ENCODE measurements at places on chromosomes 2 and 18.

GRCh38 chr2:47744074-47744473 lies 38.9 kb upstream of the MSH6 start:
- DNase-seq: no peak

GRCh38 chr2:239898292-239898925 lies 126.7 kb downstream of the NDUFA10 start:
- DNase-seq: no peak

DNA sequence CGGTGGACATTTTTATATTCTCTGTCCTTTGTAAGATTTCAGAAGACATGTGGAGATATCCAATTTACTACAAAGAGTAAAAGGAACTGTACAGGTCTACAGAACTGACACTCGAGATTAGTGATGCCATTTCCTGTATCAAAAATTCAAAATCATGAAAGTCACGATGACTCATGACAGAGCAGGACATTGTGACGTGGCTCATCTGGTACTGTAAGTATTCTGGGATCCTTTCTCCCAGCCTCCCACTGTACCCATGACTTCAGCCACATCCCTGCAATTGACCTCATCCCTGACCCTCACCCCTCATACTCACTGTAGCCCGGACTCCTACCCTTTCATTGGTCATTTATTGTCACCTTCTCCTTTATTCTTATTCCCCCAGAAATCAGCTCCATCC lies 736.5 kb downstream of the EPHA4 start:
- no peak for DNase-seq

DNA sequence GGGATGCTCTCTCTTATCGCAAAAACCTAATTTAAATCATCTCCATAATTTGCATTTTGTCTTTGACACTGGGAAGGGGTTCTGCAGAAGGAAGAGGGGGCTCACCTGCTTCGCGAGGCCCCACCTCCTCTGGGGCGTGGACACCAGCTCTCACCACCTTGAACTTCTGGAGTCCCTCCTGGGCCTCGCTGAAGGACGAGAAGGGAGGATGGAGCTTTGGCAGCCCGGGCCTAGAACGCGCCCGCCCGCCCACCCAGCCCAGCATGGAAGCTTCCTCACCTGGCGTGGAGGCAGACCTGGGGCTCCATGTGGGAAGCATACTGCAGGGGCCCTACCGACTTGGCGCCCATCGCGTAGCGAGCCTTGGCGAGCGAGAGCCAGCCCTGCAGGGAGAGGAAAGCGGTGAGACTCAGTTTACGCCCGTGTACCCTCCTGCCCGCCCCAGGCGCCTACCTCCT lies 1.1 kb upstream of the IMP4 start:
- DNase-seq: no peak

- no peak for DNase-seq
Observed at GRCh38 chr2:16012626-16013358, 72.4 kb downstream of the MYCN start.

- no peak for DNase-seq
Observed at GRCh38 chr18:76450452-76451395, 44.3 kb downstream of the ZNF516 start.

DNA sequence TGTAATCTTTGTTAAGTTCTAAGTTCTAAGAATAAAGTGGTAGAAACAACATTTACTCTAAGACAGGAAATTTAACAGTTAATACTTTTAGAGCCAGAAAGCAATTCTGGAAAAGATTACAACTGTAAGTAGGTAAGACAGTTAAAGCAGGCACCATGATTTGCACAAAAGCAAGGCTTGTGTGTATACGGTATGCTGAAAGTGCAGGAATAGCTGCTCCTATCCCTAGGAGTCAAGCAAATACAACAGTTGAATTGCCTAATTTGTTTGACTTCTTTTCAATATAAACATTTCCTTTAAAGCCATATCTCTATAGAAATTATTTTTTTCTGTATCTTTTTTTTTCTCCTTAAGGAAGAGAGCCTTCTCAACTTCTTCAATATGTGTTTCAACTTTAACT lies 116.4 kb downstream of the KCNJ3 start:
- no peak for DNase-seq

DNA sequence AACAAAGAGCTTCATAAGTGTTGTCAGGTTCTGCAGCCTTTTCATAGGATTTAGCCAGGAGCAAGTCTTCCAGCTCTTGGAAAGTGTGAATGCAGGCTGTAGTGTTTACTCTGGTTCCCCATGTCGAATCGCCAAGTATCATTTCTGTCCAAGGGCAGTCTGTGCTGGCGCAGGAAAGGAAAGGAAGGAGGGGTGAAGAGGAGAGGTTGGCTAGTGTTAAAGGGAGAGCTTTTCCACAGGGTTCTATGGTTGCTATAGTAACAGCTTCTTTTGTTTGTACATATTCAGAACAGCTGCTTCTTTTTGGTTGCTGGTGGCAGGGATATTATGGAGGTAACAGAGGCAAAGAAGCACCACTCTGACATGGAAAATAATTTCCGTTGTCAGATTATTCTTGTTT lies 69.9 kb downstream of the KCNH7 start:
- no peak for DNase-seq

DNA sequence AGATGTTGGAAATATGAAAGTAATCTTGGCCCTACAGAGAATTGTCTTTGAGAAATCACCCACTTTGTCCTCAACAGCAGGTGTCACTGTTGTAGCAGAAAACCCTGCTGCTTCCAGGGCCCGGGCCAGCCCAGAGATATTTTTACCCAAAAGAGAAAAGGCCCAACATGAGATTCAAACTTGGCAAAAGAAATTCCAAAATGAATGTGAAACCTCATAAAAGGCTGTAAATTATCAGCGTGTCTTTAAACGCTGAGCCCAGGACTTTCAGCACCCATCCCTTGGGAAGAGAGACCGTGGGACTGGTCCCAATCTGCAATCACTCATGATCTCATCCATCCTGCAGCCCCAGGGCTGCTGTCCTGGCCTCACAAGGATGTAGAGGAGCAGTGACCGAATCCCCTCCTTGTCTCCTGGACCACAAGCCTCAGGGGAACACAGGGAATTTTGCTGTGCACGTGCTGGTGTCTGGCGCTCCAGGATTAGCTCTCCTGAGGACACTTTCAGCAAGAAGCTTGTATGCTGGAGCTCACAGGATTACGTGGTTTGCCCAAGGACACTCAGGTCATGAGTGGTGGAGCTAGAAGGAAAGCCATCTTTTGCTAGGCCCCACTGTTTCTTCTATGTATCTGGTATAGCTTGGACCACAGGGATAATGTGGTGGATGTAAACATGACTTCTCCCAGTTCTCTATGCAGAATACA lies 202.1 kb downstream of the RNF144A start:
- no peak for DNase-seq

DNA sequence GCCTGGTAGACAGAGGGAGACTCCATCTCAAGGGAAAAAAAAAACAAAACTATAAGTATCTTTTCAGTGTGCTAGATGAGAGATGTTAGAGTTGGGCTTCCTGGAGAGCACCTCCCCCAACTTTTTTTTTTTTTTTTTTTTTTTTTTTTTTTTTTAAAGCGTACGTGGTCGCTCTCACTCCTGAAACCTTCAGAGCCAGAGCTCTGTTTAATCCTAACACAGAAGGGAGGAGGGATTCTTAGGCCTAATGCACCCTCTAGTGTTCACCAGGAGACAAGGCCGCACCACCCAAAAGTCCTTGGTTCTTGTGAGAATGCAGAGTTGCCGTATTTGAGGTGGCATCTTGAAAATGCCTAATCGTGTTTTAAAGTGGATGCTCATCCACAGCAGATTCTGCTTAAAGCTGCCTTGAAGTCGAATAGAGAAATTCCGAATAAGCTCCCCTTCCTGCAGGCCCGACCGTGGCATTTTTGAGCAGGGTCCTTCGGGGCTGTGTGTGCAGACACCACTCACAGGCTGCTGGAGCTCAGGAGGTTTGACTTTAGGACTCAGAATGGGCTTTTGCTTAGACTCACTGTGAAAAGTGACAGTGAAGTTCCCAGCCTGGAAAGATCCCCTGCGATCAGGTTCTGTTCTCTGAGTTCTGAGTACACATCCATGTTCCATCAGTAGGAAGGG lies 252.6 kb downstream of the AGAP1 start:
- DNase-seq: no peak

DNA sequence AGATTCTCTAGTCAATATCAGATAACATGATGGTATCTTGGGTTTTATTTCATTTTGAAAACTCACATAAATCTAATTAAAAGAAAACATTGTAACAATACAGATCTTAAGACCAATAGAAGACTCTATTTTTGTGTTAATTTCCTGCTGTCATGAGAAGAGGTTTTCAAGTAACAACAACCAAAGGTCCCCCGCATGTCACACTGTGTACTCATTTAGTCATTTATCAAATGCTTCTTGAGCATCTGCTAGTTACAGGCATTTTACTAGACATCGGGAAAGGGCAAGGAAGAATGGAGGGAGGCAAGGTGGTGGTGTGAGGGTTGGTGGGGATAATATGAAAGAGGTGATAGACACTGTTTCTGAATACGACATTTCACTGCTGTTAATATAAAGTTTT lies 77.7 kb upstream of the CHRNA1 start:
- DNase-seq: no peak

DNA sequence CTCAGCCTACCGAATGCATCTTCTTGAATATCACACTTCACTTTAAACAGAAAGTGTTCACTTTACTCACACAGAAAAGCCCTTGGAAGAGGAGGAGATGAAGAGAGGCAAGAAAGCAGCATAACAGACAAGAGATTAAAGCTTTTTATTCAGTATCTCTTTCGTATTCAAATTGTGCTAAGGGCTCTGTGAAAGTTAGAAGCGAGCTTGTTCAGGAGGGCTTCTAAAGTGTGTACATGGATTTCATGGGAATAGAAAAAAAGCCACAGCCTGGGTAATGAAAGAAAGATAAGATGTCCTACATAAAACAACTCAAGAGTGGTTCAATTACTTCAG lies 531.9 kb downstream of the TMEM182 start:
- DNase-seq: no peak

DNA sequence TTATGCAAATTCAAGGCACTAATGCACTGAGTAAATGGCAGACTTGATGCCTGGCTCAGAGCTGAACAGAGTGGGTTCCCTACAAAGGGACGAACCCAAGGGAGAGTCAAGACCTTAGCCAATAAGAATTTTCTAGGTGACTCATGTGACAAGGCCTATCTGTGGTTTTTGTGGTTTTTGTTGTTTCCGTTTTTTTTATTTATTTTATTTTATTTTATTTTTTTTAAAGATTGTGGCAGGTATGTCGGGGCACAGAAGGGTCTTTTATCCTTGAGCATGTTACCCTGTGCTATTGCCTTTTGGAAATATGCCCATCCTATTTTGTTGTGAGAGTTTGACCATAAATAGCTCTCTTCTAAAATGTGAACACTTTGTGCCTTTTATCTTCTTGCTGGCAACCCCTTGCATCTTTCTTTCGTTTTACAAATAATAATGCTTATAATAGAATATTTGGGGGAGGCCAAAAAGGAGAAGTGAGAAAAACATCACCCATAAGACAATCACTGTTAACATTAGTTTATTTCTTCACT lies 113.4 kb upstream of the AQP4 start:
- DNase-seq: no peak

DNA sequence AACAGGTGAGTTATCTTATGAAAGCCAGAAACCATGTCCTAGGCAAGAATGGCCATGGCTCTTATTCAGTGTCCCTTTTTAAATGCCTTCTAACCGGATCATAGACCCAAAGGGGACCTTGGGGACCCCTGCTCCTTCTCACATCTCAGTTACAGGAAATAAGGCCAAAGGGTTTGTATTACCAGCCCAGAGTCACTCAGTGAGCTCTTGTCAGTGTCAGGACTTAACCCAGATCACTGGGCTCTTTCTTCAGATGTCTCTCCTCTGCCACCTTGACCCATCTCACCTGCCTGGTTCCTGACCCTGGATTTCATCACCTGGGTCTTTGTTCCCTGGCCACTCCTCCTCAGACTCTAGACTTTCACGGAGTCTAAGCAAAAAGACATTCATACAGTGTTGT lies 556.7 kb downstream of the CMPK2 start:
- DNase-seq: no peak

GRCh38 chr18:73352546-73352945 lies 484.8 kb upstream of the NETO1 start:
- DNase-seq: no peak

GRCh38 chr2:71995067-71995665 lies 152.5 kb downstream of the CYP26B1 start:
- DNase-seq: no peak

- no peak for DNase-seq
Observed at GRCh38 chr2:37300578-37300977, 24.1 kb downstream of the PRKD3 start.

DNA sequence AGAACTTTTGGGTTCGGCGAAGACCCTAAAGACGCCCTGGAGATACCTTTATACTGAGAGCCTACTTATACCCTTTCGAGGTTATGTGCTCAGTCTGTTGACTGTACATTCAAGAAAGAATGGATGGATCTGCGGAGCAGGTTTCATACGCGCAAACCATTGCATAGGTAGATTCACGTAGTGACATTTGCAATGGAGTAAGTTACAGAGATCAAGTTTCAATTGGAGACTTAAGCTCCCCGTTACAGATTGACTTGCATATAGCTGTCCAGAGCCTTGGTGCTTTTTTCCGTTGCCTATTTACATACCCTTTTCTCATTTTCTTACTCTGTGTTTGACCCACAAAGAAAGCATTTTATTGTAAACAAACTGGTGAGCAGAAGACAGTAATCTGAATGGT lies 923 bp downstream of the PSMD1 start:
- no peak for DNase-seq

GRCh38 chr2:65360441-65360840 lies 72.0 kb downstream of the SPRED2 start:
- no peak for DNase-seq

- DNase-seq: no peak
Observed at GRCh38 chr2:54758951-54759350, 35.5 kb downstream of the EML6 start.

GRCh38 chr2:206408323-206409320 lies 34.7 kb upstream of the ADAM23 start:
- no peak for DNase-seq

- no peak for DNase-seq
Observed at GRCh38 chr2:144379851-144380311, 140.0 kb downstream of the ZEB2 start.

GRCh38 chr2:232666051-232666805 lies 30.9 kb upstream of the GIGYF2 start:
- DNase-seq: no peak

DNA sequence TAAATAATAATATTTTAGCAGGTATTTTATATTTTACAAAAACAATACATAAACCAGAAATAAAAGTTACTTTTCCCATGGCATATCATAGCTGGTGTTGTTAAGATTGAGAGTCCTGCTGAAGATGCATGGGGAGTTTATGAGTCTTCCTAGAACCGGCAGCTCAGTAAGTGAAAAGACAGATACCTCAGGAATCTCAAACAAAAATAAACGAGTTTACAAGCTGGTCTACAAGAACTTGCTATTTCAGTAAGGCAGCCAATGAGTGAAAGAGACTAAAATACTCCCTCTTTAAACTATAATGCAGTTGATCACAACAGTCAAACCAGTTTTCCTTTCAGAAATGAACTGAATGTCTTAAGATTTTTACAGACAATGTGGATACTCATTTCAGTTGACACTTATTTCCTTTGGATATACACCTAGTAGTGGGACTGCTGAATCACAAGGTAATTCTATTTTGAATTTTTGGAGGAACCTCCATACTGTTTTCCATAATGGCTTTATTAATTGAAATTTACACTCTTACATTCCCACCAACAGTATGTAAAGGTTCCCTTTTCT lies 8.9 kb downstream of the GAREM1 start:
- no peak for DNase-seq

- no peak for DNase-seq
Observed at GRCh38 chr2:35503738-35504199, 851.8 kb upstream of the CRIM1 start.
